Effector CD8-positive, alpha-beta T cell (primary cell): ENCODE measurements at places on chromosomes 5 and 9.

DNA sequence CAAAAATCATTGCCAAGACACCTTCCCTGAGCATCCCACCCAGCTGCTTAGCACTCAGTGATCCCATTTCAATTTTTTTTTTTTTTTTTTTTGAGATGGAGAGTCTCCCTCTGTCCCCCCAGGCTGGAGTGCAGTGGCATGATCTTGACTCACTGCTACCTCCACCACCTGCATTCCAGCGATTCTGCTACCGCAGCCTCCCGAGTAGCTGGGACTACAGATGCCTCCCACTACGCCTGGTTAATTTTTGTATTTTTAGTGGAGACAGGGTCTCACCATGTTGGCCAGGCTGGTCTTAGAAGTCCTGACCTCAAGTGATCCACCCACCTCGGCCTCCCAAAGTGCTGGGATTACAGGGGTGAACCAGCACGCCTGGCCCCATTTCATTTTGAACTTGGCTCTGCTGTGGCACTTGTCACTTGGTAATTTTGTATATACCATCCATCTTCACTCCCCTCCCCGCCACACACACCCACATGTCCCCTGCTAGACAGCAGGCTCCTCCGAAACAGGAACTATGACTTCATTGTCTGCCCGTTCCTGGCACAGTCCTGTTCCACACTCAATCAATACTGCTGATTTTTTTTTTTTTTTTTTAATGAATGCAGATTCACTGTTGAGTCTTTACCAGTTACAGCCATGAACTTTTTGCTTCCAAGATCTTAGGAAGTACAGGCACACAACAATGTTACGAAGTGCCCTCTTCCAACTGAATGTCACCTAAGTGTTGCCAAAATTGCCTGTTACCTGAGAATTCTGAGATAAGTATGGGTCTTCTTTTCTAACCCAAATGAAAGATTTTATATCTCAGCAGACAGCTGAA, 17.3 kb upstream of the ZBTB34 start:
- DNase-seq, result no peak

GRCh38 chr9:34379334-34380033, 2.8 kb upstream of the MYORG start:
- DNase-seq, result peak; percentile 83

GRCh38 chr5:42952578-42952974, 87.5 kb downstream of the ANXA2R start:
- no peak for DNase-seq

- DNase-seq, result no peak
These were observed 12.6 kb upstream of the TMEM38B start for GRCh38 chr9:105681724-105682123.

GRCh38 chr5:44952376-44952775, 143.6 kb downstream of the MRPS30 start:
- DNase-seq, result no peak
